ENCODE measurements at places on chromosomes 1 and 21. TPM values are rescaled to one million over a fixed set of nuclear protein-coding genes. Genes with fewer than 3 reads are reported as not detected.
A peak's percentile ranks its signal among the peaks of the same experiment; 100 is the strongest.

GRCh38 chr1:115136706-115137105 is 47.4 kb upstream of the TSPAN2 start:
- peaks cover 6% of the 10 kb centered on the region for H3K4me1 ChIP-seq
- H3K27me3 ChIP-seq: peaks cover 49% of the 10 kb centered on the region
- no peak overlapping the region for H3K4me3 ChIP-seq
- no peaks in the 10 kb centered on the region for H3K36me3 ChIP-seq

DNA sequence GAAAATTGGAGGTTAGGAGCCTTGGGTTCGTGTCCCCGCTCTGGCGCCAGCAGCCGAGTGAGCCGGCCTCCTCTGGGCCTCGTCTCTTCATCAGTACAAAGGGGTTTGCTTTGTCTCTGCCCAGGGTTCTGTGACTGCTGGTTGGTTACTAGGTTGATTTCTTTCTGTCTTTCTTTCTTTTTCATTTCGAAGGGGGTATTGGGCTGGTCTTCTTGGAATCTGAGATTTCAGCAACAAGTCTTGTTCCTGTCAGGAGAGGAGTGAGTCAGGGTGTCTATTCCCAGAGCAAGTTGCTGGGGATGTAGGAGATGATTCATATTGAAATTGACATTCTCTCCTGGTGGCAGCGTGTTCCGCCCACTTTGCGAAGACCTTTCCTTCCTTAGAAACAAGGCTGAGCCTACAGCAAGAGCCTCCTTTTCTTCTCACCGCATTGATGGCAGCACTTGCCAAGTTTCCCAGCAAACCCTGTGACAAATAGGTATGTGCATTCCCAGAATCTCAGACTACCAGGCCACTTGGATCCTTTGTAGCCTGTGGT is 79.2 kb downstream of the MAN1C1 start:
- no peak overlapping the region for H3K27ac ChIP-seq
- no peak for DNase-seq
- peaks cover 11% of the 10 kb centered on the region for H3K27me3 ChIP-seq
- peaks cover 17% of the 10 kb centered on the region for H3K4me1 ChIP-seq
- no peak overlapping the region for H3K4me3 ChIP-seq

DNA sequence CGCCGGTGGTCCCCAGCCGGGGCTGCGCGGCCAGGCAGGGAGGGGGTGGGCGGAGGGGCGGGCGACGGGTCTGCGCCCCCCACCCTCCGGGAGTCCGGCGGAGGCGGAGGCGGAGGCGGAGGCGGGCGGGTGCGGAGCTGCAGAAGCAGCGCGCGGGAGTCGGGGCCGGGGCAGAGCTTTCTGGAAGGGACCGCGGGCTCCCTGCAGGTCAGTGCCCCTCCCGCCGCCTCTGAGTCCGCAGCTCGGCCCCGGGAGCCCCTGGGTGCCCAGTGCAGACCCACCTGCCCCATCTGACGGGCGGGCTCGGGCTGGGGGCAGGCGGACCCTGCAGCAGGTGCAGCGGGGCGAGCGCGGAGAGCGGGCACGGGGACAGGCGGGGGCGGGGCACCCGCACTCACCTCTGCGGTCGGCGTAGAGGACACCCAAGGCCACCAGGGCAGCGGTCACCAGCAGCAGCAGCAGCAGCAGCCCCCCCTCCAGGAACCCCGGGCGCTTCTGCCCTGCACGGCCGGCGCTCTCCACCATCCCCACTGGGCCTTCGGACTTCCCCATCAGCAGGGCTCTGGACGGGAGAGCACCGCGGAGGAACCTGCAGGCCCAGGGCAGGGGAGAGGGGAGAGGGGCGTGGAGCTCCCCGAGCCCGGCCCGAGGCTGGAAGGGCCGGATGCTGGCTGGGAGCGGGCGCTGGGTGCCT is 3.7 kb downstream of the MMEL1 start:
- H3K4me3 ChIP-seq: peak overlapping the region; percentile 55
- no peak for DNase-seq
- H3K27ac ChIP-seq: no peak overlapping the region
- H3K36me3 ChIP-seq: no peaks in the 10 kb centered on the region
- H3K27me3 ChIP-seq: peaks cover 68% of the 10 kb centered on the region
- H3K4me1 ChIP-seq: peaks cover 2% of the 10 kb centered on the region

SPATA1 gene
- total RNA-seq: 2.5 TPM

Data from progenitor cell of endocrine pancreas (in vitro differentiated cells).